ENCODE measurements at places on chromosomes 16 and 17.

DNA sequence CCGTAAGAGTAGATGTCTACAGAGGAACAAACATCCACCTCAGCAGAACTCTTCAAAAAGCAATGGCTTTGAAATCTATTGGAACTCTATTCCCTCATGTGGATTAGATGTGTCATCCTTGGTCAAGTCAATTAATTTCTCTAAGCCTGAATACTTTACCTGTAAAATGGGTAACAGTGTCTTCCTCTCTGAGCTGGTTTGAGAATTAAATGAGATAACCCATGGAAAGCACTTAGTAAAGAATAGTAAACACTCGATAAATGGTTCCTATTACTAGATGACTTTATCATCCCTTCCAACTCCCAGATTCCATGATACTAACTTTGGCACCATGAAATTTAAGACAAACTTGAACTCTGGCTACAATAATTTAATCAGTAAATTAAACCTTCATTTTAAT is 89.1 kb downstream of the SKAP1 start:
- no peaks in the 10 kb centered on the region for H3K27me3 ChIP-seq
- no peak overlapping the region for H3K4me3 ChIP-seq
- H3K27ac ChIP-seq, result no peak overlapping the region
- peaks cover 2% of the 10 kb centered on the region for H3K4me1 ChIP-seq

DNA sequence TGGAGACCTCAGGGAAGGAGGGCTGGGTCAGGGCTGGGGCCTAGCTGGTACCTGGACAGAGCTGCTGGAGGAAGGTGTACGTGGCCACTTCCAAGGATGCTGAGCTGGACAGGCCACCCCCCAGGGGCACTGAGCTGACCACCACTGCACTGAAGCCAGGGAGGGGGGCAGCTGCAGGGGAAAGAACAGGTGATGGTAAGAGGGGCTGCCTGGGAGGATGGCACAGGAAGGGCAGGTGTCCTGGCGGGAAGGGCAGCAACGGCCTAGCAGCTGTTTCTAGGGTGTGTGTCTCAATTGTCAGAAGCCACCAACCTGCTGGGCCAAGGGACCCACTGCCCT is 1.8 kb downstream of the GALK1 start:
- H3K27me3 ChIP-seq, result peaks cover 15% of the 10 kb centered on the region
- peaks cover 2% of the 10 kb centered on the region for H3K36me3 ChIP-seq
- no peak for DNase-seq

DNA sequence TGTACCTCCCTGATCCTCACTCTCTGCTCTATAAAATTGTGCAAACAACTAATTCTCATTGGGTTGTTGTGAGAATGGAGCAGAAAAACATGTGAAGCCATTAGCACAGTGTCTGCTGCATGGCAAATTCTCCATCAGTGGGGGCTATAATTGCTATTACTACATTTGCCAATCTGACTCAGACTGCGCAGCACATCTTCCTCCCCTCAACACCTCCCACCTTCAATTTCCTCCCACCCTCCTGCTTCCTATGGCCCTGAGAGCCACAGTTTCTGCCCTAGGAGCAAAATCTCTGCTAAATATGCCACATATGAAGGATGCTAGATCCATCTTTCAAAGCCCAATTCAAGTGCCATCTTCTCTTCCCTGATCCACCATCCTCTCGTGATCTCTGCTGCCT is 37.0 kb downstream of the ABCC12 start:
- DNase-seq, result no peak
- H3K4me1 ChIP-seq, result no peaks in the 10 kb centered on the region
- no peak overlapping the region for H3K4me3 ChIP-seq
- H3K27ac ChIP-seq, result no peak overlapping the region
- peaks cover 1% of the 10 kb centered on the region for H3K27me3 ChIP-seq

DNA sequence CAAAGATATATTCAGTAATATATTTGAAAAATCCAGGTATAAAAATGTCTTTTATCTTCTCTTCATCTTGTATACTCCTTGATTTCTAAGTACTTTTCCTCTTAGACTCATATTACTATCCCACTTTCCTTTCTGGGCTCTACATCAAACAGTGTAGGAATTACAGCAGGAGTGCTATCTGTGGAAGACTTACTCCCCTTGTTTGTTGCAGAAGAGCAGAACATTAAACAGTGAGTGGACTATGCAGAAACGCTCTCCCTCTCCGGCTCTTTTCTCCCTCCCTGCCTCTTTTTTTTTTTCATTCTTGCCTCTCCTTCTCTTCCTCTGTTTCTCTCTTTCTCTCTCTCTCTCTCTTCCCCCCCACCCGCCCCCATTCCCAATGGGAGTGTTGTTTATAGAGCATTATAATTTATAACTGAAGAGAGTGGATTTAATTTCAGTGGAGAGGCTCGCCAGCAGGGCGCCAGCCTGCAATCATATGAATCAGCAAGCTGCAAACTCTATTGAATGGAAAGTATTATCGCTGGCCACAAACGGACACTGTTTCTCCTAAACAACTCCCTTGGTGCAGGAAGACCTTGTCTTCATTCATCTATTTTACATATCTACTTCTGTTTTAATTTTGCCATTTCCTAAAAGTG is 242.3 kb upstream of the TBX2 start:
- no peak for DNase-seq
- no peaks in the 10 kb centered on the region for H3K36me3 ChIP-seq
- peaks cover 23% of the 10 kb centered on the region for H3K4me1 ChIP-seq
- no peak overlapping the region for H3K27ac ChIP-seq
- peaks cover 12% of the 10 kb centered on the region for H3K27me3 ChIP-seq

DNA sequence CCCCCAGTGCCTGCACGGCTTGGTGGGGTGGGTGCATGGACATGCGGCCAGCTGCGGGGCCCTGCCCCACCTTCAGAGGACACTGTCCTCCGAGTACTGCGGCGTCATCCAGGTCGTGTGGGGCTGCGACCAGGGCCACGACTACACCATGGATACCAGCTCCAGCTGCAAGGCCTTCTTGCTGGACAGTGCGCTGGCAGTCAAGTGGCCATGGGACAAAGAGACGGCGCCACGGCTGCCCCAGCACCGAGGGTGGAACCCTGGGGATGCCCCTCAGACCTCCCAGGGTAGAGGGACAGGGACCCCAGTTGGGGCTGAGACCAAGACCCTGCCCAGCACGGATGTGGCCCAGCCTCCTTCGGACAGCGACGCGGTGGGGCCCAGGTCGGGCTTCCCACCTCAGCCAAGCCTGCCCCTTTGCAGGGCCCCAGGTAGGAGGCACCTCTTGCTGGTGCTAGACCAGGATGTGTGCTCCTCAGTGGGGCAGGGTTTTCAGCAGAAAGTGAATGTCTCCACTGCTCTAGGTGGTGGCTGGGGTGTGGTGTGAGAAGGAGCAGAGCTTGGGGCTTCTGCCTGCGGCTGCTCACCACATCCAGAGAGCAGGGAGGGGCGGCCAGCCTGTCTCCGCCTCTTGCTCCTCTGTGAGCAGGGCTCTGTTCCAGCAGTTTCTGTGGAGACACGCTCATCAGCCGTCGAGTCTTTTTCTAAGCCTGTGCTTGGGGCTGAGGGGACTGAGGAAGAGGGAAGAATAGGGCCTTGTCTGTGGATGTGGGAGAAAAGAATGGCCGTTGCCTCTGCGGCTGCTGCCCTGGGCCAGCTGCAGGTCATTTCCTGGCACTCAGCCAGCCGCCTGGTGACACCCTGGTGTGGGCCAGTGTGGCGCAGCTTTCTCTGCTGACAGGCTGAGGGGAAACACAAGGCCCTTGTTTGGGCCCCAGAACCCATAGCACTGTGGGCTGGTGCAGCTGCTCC is 2.2 kb downstream of the ZNF276 start:
- peak overlapping the region; percentile 98 for H3K27ac ChIP-seq
- peaks cover 49% of the 10 kb centered on the region for H3K4me1 ChIP-seq
- peaks cover 9% of the 10 kb centered on the region for H3K27me3 ChIP-seq
- peak; percentile 95 for DNase-seq
- peak overlapping the region; percentile 91 for H3K4me3 ChIP-seq

DNA sequence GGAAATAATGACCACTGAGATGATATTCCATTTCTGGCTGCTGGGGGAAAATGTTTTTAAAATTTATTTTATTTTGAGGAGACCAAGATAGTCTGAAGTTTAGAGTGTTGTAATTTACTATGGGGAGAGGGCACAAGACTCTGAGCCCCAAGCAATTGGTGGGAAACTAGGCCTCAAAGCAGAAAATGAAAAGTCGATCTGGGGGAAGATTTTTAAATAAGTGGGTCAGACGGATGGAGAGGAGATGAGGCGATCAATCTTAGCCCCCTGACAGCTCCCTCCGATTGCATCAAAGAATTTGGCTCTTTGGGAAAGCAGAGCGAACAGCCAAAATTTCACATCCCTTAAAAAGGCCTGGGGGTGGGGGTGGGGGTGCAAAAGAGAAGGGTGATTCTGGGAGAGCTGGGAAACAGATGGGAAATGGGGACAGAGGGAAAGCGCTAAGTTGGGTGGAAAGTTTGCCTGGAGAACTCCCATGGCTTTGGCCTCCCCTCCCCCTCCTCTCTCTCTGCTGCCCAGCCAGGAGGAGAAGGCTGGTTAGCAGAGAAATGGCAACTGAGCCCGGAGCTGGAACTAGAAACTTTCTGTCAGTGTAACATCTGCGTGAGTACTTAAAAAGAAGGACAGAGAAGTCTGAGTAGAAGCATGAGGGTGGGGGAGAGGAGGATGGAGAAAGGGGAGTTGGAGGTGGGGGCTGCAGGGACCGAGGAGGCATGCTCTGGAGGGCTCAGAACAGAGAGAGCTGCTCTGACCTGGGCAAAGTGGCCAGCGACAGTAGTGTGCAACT is 1.4 kb upstream of the HOXB2 start:
- no peak for DNase-seq
- peaks cover 19% of the 10 kb centered on the region for H3K36me3 ChIP-seq
- peaks cover 62% of the 10 kb centered on the region for H3K4me1 ChIP-seq
- peak overlapping the region; percentile 100 for H3K4me3 ChIP-seq

- H3K27me3 ChIP-seq, result peaks cover 9% of the 10 kb centered on the region
- no peak overlapping the region for H3K4me3 ChIP-seq
- DNase-seq, result no peak
- H3K27ac ChIP-seq, result no peak overlapping the region
Observed at GRCh38 chr17:61384692-61385576, 14.7 kb upstream of the TBX2 start.

DNA sequence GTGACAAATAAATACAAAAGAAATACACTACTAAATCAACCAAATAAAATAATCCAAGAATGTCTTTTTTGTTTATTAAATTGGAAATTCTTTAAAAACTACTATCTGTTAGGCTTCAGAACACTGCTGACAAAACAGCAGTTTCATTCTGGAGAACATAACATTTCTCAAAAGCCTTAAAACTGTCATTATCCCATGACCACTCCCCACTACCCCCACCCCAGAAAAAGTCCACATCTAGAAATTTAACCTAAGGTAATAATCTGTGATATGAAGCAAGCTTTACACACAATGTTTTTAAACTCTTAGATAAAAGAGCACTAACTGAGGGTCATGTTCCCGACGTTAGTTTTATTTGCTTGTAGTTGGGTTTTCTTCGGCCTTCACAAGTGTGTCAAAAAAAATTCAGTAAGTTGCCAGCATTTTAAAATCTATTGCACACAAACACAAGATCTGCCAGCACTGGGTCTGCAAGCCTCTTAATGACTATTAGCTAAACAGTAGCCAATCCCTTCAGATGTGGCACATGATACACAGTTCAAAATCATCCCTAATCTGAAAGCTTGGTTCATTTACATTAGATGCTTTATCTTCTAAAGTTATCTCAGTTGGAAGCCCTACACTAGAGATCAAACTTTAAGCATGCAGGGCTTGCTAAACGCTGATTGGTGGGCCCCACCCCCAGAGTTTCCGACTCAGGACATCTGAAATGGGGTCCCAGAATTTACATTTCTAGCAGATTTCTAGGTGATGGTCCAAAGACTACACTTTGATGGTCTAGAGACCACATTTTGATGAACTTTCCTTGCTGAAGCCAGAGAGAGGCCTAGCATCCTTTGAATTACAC is 75.2 kb downstream of the KANSL1 start:
- no peak for DNase-seq
- H3K27ac ChIP-seq, result no peak overlapping the region
- H3K4me1 ChIP-seq, result peaks cover 35% of the 10 kb centered on the region
- H3K27me3 ChIP-seq, result no peaks in the 10 kb centered on the region

DNA sequence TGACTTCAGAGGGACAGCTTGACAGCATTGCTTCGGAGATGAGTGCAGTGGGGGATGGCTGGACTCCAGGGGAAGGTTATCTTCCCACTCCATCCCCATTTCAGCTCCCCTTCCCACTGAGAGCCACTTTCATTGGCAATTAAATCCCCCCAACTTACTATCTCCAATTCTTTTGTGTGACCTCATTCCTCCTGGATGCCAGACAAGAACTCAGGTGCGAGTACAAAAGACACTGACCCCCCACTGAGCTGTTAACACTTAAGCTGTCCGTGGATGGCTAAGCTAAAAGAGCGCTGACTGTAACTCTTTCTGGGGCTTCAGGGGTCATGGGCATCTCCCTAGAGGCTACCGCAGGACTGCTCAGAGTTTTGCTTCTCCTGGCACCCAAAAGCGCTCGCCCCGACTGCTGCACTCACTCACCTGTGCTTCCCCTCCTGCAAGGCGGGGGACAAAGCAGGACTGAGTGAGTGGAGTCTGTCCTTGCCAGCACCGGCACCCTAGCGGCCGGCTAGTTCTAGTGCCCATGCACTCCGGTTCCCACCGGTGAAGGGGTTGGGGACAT is 44.8 kb upstream of the FBXO47 start:
- no peak overlapping the region for H3K27ac ChIP-seq
- H3K4me3 ChIP-seq, result no peak overlapping the region
- no peaks in the 10 kb centered on the region for H3K36me3 ChIP-seq
- DNase-seq, result no peak
- H3K4me1 ChIP-seq, result peaks cover 14% of the 10 kb centered on the region
- H3K27me3 ChIP-seq, result peaks cover 20% of the 10 kb centered on the region

- peaks cover 24% of the 10 kb centered on the region for H3K27me3 ChIP-seq
- no peak overlapping the region for H3K4me3 ChIP-seq
- DNase-seq, result no peak
- peaks cover 4% of the 10 kb centered on the region for H3K4me1 ChIP-seq
- no peak overlapping the region for H3K27ac ChIP-seq
- H3K36me3 ChIP-seq, result no peaks in the 10 kb centered on the region
Observed at GRCh38 chr17:82709024-82709675, 7.4 kb upstream of the FN3KRP start.

DNA sequence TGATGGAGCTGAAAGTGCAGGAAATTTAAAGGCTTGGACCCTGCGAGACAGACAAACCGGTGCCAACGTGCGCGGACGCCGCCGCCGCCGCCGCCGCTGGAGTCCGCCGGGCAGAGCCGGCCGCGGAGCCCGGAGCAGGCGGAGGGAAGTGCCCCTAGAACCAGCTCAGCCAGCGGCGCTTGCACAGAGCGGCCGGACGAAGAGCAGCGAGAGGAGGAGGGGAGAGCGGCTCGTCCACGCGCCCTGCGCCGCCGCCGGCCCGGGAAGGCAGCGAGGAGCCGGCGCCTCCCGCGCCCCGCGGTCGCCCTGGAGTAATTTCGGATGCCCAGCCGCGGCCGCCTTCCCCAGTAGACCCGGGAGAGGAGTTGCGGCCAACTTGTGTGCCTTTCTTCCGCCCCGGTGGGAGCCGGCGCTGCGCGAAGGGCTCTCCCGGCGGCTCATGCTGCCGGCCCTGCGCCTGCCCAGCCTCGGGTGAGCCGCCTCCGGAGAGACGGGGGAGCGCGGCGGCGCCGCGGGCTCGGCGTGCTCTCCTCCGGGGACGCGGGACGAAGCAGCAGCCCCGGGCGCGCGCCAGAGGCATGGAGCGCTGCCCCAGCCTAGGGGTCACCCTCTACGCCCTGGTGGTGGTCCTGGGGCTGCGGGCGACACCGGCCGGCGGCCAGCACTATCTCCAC is at the start of gene NOG:
Gene NOG (plus strand): TSS at position 54 of the 674 bp plus-strand sequence. CDS start 525 bp downstream, at position 579.
- peaks cover 95% of the 10 kb centered on the region for H3K27me3 ChIP-seq
- DNase-seq, result peak; percentile 50
- peaks cover 43% of the 10 kb centered on the region for H3K4me1 ChIP-seq
- peaks cover 4% of the 10 kb centered on the region for H3K36me3 ChIP-seq
